ENCODE measurements at places on chromosomes 7 and 10.

- DNase-seq = no peak
Measured at GRCh38 chr10:88090568-88091214, 227.3 kb downstream of the PTEN start.

DNA sequence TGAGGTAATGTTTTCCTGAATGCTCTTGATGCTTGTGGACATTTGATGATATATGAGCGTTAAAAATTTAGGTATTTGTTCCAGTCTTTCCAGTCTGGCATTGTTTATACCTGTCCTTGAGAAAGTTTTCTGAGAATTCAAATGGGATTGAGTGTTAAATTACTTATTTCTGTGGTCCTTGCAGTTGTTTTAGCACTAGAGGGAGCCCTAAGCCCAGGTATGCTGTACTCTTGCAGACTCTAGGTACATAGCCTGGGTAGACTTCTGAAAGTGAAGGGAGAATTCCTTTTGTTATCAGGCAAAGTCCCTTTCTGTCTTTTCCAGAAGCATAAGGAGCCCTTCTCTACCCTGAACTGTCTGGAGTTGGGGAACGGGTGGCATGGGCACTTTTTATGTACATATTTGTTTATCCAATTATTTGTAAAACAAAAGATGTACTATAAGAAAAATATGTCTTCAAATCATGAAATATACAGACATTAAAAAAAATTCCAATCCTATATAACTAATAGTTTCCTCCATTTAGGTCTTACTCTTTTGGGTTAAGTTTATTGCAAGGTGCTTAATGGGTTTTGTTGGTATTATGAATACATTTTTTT lies 262.1 kb downstream of the ATRNL1 start:
- DNase-seq = peak; percentile 56

DNA sequence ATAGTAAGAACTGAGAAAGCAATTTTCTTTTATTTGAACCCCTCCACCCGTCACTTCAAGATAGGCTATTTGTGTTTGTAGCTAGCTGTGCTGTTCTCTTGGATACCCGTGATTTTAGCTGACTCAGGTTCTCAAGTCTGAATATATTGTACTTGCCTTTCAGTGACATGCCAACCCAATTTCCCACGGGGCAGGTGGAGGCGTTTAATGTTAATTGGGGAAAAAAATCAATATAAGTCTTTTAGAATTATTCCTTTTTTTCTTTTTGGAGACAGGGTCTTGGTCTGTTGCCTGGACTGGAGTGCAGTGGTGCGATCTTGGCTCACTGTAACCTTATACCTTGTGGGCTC lies 36.4 kb downstream of the ZRANB1 start:
- DNase-seq = no peak

GRCh38 chr10:9786576-9786975 lies 1231.1 kb upstream of the CELF2 start:
- no peak for DNase-seq

DNA sequence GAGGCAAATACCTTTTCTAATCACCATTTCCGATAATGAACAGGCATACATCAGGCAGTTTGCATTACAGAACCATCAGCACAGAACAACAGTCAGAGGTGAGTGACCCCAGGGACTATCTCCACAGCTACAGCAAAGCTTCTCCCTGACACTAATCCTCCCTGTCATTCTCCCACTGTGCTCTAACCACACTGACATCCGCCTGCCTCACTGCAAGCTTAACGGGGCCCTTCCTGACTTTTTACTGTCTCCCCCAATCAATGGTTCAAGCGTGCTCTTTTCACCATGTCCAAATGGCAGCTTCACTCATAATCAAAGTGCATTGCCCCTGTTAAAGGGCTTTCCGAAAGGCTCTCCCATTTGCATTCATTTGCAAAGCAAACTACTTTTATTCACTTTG lies 196.3 kb downstream of the DNAJC1 start:
- no peak for DNase-seq

DNA sequence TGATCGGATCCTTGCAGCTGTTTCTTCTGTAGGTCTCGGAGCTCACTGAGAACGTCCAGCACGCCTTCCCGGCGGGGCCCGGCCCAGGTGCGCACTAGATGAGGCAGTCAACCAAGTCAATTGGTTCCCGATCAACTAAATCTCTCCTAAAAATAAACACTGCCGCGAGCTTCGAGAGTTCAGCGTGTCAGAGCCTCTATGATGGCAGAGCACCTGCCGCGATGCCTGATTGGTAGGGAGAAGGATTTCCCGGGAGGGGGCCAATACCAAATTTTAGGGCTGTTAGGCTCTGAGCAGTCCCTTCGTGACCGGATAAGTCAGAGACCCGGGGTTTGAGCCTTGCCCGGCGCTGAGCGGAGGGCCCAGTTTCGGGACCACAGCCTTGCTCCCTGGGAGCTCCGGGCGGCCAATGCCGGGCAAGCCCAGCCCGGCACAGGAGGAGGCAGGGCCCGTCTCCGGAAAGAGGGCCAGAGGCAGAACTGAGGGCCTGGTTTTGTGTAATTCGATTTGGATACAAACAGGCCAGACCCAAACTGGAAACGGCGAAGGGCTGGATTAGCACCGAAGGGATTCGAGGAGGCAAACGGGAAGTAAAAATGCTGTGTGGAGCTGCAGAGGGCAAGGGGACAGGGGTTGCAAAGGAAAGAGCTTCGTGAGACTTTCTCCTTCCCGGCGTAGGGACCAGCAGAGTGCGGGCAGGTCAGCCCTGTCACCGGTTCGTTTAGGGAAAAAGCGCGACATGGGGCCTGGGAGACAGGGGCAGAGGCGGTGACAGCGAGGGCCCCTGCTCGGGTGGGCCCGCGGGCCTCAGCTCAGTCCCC lies 569 bp downstream of the SLC26A5 start:
- peak; percentile 2 for DNase-seq

GRCh38 chr10:5106553-5106952 lies 12.3 kb downstream of the AKR1C3 start:
- DNase-seq = no peak

DNA sequence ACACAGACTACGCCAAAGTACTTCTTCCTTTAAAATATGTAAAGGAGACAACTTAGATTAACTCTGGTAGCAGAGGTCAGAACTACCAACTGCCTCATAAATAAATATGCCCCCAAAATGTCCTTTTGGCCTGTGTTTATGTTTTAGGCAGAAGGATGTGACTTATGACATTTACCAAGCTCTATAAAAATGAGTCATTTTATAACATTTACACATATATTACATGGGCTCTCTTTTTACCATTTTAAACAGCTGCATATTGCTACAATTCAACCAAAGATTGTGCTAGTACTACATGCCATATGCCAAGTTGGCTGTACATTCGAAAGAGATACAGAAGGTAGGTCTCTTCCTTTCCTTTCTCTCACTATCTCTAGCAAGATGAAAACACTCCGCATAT lies 12.4 kb downstream of the ABLIM1 start:
- no peak for DNase-seq

- DNase-seq = no peak
Measured at GRCh38 chr7:159240962-159241361, 96.3 kb upstream of the VIPR2 start.

- no peak for DNase-seq
Measured at GRCh38 chr7:4650433-4651047, 31.6 kb upstream of the FOXK1 start.

DNA sequence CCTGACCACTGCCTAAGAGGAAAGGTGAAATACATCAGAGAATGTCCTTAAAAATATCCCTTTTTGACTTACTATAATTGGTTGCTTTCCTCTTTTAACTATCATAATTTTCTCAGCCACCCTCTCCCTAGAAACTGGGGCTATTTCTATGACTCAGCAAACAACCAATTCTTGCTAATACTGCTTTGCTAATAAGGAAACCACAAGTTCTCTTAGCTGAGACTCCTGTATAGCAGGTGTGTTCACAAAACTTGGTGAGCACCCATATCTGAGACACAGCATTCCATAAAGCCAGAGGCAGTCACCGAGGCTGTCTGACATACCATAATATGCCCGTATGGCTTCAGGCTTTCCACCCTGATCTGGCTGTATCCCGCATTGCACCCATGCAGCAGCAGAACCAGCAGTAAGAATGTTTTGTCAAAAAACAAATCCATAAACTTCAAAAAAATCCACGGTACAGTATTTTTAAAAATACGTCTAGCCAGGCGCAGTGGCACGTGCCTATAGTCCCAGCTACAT lies 191.7 kb upstream of the C7orf33 start:
- DNase-seq = no peak
